ENCODE measurements at places on chromosomes 5 and 9. TPM values are rescaled to one million over a fixed set of nuclear protein-coding genes. Genes with fewer than 3 reads are reported as not detected.

PCSK5 gene
- not detected for polyA plus RNA-seq

RLN2 gene
- polyA plus RNA-seq: 3.8 TPM

GMCL2 gene
- not detected for polyA plus RNA-seq

DNA sequence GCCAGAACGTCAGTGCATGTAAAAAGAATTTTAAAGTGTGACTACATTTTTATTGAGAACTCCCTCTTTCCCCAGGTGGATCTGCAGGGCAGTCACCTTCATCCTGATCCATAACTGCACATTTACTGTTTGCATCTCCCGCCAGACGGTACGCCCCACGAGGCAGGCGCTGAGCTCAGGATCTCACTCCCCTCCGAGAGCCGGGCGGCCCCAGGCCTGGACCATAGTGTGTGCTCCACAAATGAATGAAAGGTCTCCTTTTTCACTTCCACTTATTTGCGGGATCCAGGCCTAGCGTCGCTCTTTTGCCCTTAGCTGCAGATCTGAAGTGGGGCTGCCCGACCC is 378 bp downstream of the DROSHA start:
- DNase-seq: no peak

- DNase-seq: no peak
These were observed 707 bp upstream of the ZFYVE16 start for GRCh38 chr5:80406980-80407734.

DNA sequence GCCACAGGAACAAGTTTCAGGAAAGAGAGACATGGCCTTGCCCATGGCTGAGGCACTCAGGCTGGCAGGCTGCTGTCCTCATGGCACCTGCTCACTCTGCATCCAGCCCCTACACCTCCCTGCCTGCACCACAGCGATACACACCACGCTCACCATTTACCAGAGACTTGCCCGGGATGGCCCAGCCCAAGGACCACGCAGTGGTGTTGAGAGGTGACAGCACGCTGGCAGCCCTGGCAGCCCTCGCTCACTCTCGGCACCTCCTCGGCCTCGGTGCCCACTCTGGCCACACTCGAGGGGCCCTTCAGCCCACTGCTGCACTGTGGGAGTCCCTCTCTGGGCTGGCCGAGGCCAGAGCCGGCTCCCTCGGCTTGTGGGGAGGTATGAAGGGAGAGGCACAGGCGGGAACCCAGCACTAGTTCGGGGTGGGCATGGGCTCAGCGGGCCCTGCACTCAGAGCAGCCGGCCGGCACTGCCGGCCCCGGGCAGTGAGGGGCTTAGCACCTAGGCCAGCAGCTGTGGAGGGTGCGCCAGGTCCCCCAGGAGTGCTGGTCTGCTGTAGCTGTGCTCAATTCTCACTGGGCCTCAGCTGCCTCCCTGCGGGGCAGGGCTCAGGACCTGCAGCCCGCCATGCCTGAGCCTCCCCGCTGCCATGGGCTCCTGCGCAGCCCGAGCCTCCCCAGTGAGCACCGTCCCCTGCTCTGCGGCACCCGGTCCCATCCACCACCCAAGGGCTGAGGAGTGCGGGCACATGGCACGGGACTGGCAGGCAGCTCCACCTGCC is 20.3 kb downstream of the ZDHHC11B start:
- DNase-seq: no peak

- DNase-seq: no peak
These were observed 21.3 kb downstream of the PWWP2A start for GRCh38 chr5:160097991-160098390.

DNA sequence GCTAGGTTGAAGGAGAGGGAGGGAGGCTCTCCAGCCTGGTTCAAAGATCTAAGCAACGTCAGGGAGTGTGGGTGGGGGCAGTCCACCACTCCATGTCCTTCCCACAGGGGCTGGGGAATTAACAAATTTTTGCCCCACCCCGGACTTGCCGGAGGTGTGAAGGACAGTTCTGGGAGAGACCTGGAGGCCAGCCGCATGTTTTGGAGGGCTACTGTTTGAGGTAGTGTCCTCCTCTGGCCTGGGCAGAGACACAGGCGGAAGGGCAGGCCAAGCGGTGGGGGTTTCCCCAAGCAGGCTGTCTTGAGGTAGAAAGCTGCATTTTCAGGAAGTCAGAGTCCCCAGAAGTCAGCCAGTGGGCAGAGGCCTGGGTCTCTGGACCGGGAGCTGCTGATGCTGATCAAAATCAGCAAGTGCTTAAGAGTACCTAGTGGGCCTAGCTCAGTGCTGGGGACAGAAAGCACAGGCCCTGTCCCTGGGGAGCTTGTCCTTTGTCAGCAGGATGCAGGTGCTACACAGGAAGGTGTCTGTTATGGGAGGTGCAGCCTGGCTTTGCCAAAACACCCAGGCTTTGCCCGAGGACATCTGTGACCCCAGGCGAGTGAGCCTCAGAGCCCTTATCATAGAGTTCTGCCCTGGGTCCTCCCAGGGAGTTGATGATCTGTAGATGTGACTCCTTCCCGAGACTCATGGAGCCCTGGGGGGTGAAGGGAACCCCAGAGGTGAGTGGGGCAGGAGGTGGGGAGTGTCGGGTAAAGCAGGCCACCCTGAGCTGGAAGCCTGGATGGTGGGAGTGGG is 18.5 kb downstream of the JADE2 start:
- peak; percentile 79 for DNase-seq

- peak; percentile 78 for DNase-seq
These were observed 14.1 kb upstream of the TNFAIP8 start for GRCh38 chr5:119341452-119342349.

DNA sequence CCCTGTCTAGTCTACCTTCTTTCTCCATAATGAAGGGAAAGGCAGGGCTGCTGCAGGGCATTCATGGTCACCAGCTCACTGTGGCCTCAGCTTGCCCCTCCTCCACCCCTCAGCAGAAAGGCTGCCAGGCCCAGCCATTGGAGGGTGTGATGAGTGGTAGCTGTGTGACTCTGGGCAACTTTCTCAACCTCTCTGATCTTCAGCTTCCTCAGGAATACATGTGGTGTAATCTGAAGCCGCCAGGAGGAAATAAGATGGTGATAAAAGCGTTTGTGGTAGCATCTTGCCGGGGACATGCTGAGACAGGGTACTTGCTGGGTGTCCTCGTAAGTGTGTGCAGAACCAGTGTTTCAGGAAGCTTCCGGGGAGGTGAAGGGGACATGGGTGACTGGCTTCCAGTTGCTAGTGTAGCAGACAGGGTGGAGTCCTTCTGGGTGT is 9.8 kb downstream of the CXCL14 start:
- no peak for DNase-seq
